ENCODE measurements at places on chromosomes 1 and 21. TPM values are rescaled to one million over a fixed set of nuclear protein-coding genes. Genes with fewer than 3 reads are reported as not detected.

- DNase-seq = no peak
These were observed 118.3 kb upstream of the FGGY start for GRCh38 chr1:59178339-59179187.

- no peak for DNase-seq
These were observed 675.1 kb upstream of the CXADR start for GRCh38 chr21:16837721-16838120.

GRCh38 chr1:30730346-30731108 is 7.1 kb upstream of the MATN1 start:
- no peak for DNase-seq

DNA sequence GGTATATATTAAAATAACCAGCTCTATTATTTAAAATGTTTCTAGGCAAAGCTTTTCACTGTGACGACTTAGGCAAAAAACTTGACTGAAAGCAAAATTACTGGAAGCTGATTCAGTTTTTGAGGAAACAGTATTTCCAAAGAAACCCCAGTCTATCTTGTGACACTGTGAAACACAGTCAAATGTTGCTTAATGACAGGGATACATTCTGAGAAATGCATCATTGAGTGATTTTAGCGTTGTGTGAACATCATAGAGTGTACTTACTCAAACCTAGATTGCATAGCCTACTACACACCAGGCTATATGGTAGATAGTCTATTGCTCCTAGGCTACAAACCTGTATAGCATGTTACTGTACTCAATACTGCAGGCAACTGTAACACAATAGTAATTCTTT is 116.9 kb upstream of the KCNK1 start:
- no peak for DNase-seq

DNA sequence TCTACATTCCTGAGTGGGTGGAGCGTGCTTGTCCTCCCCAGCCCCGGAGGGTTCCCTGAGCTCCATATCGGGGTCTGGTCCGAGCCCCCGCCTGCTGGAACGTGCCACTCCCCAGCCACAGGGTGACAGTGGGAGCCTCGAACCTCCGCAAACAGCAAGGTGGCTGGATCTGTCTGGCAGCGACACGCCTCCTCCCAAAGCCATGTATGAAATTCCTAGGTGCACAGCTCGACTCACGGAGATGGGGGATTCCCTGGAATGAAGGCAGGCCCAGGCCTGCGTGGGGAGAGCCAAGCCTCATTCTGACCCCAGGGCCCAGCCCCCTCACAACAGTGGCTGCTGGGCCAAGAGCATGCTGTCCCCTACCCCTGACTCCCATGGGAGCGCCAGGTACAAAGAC is 32.9 kb downstream of the TP73 start:
- no peak for DNase-seq

The TMEM269 gene
- total RNA-seq = under 0.01 TPM

The FAM163A gene
- total RNA-seq = not detected

The FALEC gene
- not detected for total RNA-seq

Measured in breast epithelium (tissue), 4 donors.